Common myeloid progenitor, CD34-positive (primary cell): ENCODE measurements at places on chromosomes 3 and 15.

- H3K4me3 ChIP-seq = no peak overlapping the region
- no peaks in the 10 kb centered on the region for H3K27me3 ChIP-seq
- H3K27ac ChIP-seq = no peak overlapping the region
- no peaks in the 10 kb centered on the region for H3K4me1 ChIP-seq
- H3K36me3 ChIP-seq = peaks cover 20% of the 10 kb centered on the region
- no peak for DNase-seq
Measured at GRCh38 chr3:17014709-17015108, 130.0 kb downstream of the PLCL2 start.

DNA sequence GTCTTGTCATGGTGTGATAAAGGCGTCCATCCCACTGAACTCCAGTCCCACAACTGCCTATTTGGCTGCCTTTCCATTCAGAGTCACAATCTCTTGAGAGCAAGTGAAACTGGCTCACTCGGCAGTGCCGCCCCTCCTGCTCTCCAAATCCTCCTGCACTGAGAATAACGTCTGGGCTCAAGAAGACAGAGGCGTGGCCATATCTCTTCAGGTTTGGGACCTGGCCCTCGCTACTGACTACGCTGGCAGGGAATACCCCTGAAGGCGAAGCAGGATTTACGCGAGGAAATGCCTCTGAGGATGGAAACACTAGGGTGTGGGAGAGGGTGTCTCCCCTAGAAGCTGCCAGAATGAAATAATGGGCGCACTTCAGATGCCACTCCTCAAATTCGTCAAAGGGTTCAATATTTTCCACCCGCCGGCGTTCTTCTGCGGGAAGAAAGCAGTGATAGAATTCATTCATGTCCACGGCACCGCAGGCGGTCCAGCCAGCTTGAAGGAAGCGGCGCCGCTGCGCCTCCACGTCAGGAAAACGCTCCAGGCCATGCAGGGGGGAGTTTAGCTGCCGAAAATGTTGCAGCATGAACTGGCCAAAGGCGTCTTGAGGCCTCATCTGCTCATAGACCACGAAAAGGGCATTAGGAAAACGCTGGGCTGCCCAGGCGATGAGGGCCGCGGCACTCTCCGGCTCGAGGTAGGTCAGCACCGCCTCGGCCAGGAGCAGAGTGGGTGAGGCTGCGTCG, 985 bp downstream of the LCMT2 start:
- H3K27me3 ChIP-seq = no peaks in the 10 kb centered on the region
- peaks cover 26% of the 10 kb centered on the region for H3K4me1 ChIP-seq
- H3K4me3 ChIP-seq = peak overlapping the region; percentile 98
- H3K27ac ChIP-seq = peak overlapping the region; percentile 73
- H3K36me3 ChIP-seq = peaks cover 4% of the 10 kb centered on the region
- DNase-seq = no peak

- no peak overlapping the region for H3K27ac ChIP-seq
- no peaks in the 10 kb centered on the region for H3K36me3 ChIP-seq
- H3K4me3 ChIP-seq = no peak overlapping the region
- DNase-seq = no peak
- H3K4me1 ChIP-seq = no peaks in the 10 kb centered on the region
- no peaks in the 10 kb centered on the region for H3K27me3 ChIP-seq
Measured at GRCh38 chr3:99410789-99411311, 227.5 kb upstream of the COL8A1 start.

- no peaks in the 10 kb centered on the region for H3K36me3 ChIP-seq
- H3K4me3 ChIP-seq = no peak overlapping the region
- no peak for DNase-seq
- H3K4me1 ChIP-seq = no peaks in the 10 kb centered on the region
- peaks cover 57% of the 10 kb centered on the region for H3K27me3 ChIP-seq
- H3K27ac ChIP-seq = no peak overlapping the region
Measured at GRCh38 chr15:73353734-73354133, 15.0 kb downstream of the HCN4 start.

DNA sequence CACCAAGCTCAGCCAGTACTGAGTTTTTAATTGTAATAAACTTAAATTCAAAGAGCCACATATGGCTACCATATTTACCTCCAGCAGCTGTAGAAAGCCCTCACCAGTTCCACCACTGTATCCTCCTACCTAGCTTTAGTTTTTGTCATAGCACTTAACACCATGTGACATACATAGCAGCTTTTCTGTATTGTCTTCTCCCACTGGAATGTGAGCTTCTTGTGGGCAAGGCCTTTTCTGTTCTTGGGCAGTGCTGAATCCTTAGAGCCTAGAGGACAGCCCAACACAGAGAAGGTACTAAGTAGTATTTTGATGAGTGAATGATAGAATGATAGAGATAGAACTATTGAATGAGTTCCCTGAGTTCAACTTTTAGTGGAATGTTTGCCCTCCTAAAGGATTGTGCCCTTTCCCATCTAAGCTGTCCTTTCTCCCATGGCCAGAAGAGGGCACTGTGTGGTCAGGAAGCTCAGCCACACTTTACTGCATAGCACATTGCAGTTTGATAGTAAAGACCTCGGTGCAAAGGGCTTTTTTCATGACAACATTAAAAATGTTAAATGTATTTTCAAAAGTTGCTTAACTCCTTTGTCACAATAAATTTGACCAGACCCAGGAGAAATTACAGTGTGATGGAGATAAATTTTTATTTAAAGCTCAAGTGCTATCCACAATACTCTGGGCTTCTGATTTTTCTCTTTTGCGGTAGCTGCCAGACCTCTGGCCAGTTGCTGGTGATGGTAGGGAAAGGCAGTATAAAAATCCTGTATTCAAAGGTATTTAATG, 115.8 kb downstream of the GHSR start:
- no peak overlapping the region for H3K27ac ChIP-seq
- no peaks in the 10 kb centered on the region for H3K27me3 ChIP-seq
- DNase-seq = peak; percentile 59
- H3K36me3 ChIP-seq = peaks cover 72% of the 10 kb centered on the region
- no peak overlapping the region for H3K4me3 ChIP-seq
- H3K4me1 ChIP-seq = no peaks in the 10 kb centered on the region

DNA sequence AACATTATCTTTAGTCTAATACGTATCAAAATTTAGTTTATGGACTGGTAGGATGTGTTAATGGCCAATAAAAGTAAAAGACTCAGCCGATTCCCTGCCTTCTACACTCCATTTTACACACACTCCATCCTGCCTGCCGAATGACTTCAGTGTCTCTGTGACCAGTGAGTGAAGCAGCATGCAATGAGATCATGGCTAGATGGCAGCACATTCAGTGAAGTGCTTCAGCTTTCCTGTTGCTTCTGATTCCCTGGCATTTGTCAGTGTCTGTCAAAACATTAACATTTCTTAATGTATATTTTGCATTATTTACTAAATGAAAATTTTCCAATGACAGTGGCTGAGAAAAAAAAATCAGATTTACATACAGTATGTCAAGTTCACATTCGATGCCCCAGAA, 412.0 kb downstream of the FHIT start:
- no peak overlapping the region for H3K27ac ChIP-seq
- no peak overlapping the region for H3K4me3 ChIP-seq
- no peaks in the 10 kb centered on the region for H3K4me1 ChIP-seq
- DNase-seq = no peak
- H3K36me3 ChIP-seq = no peaks in the 10 kb centered on the region

GRCh38 chr15:69090197-69090948, 70.1 kb upstream of the GLCE start:
- no peaks in the 10 kb centered on the region for H3K27me3 ChIP-seq
- DNase-seq = no peak
- no peak overlapping the region for H3K4me3 ChIP-seq
- H3K27ac ChIP-seq = no peak overlapping the region

GRCh38 chr3:102528727-102529126, 93.9 kb downstream of the ZPLD1 start:
- H3K36me3 ChIP-seq = no peaks in the 10 kb centered on the region
- no peak for DNase-seq
- no peak overlapping the region for H3K4me3 ChIP-seq
- H3K27ac ChIP-seq = no peak overlapping the region
- no peaks in the 10 kb centered on the region for H3K4me1 ChIP-seq

DNA sequence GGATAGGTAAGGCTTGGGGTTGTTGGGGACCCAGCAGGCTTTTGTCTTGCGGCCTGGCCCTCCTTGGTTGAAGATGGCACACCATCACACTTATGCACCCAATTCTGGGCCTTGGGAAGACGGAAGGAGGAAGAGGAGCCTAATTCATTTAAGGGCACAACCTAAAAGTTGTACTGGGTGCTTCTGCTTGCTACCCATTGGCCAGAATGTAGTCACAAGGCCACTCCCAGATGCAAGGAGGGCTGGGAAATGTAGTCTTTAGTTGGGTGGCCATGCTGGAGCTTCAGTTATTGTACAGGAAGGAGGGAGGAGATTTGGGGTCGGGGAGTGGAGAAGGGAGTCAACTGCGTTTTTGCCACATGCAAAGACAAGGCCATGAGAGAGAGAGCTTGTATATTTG, 109.2 kb downstream of the TMEM266 start:
- H3K27me3 ChIP-seq = no peaks in the 10 kb centered on the region
- no peak overlapping the region for H3K27ac ChIP-seq
- no peaks in the 10 kb centered on the region for H3K36me3 ChIP-seq
- DNase-seq = peak; percentile 44
- no peaks in the 10 kb centered on the region for H3K4me1 ChIP-seq

GRCh38 chr3:165194511-165195240, 1.5 kb downstream of the SLITRK3 start:
- DNase-seq = peak; percentile 33
- H3K4me3 ChIP-seq = no peak overlapping the region
- peaks cover 17% of the 10 kb centered on the region for H3K4me1 ChIP-seq
- H3K27ac ChIP-seq = no peak overlapping the region
- no peaks in the 10 kb centered on the region for H3K36me3 ChIP-seq

GRCh38 chr3:40920041-40920440, 279.3 kb upstream of the CTNNB1 start:
- H3K27me3 ChIP-seq = no peaks in the 10 kb centered on the region
- no peak overlapping the region for H3K4me3 ChIP-seq
- no peak overlapping the region for H3K27ac ChIP-seq
- H3K36me3 ChIP-seq = no peaks in the 10 kb centered on the region
- DNase-seq = no peak

- no peak overlapping the region for H3K4me3 ChIP-seq
- no peaks in the 10 kb centered on the region for H3K4me1 ChIP-seq
- no peaks in the 10 kb centered on the region for H3K27me3 ChIP-seq
- peaks cover 2% of the 10 kb centered on the region for H3K36me3 ChIP-seq
- peak; percentile 14 for DNase-seq
- H3K27ac ChIP-seq = no peak overlapping the region
Measured at GRCh38 chr15:68175526-68175925, 29.6 kb downstream of the CALML4 start.

GRCh38 chr15:39936187-39936586, 2.3 kb downstream of the EIF2AK4 start:
- peaks cover 6% of the 10 kb centered on the region for H3K4me1 ChIP-seq
- no peak overlapping the region for H3K4me3 ChIP-seq
- no peak for DNase-seq
- H3K27me3 ChIP-seq = no peaks in the 10 kb centered on the region

GRCh38 chr15:78407608-78408354, 30.2 kb upstream of the IREB2 start:
- no peaks in the 10 kb centered on the region for H3K27me3 ChIP-seq
- DNase-seq = no peak
- H3K27ac ChIP-seq = no peak overlapping the region
- H3K36me3 ChIP-seq = no peaks in the 10 kb centered on the region
- H3K4me3 ChIP-seq = no peak overlapping the region

DNA sequence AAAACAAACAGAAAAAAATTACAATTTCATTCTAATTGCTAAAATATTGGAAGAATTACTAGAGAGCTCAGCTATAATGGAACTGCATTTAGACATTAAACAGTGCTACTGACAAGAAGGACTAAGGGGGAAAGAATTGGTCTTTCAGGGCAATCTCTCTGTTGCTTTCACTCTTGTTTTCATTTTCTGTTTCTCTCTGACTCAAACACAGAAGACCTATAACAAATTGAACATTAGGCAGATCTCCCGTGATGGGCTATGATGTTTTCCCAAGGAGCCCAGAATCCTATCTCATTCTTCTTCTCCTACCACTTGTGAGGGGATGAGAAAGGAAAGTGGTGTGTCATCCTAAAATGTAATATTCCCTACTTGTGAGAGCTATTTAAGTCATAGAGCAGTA, 358.0 kb upstream of the TGFBR2 start:
- no peak overlapping the region for H3K4me3 ChIP-seq
- no peak overlapping the region for H3K27ac ChIP-seq
- H3K36me3 ChIP-seq = no peaks in the 10 kb centered on the region
- DNase-seq = no peak
- H3K4me1 ChIP-seq = no peaks in the 10 kb centered on the region
- no peaks in the 10 kb centered on the region for H3K27me3 ChIP-seq

DNA sequence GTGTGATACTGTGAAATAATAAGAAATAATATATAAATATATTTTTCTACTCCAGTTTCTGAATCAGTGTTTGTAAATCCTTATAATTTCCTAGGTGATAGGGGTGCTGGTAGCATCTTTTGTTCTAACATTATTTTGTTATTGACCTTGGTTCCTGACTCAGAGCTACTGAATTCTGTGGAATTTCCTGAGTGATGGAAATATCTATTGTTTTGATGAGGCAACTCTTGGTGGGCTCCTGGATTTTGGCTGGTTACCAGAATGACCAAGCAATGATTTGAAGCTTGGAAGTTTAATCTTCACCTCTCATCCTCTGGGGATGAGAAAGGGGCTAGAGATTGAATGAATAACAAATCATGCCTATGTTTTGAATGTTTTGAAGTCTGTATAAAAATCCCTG, 377.3 kb downstream of the LPP start:
- H3K27ac ChIP-seq = no peak overlapping the region
- H3K27me3 ChIP-seq = no peaks in the 10 kb centered on the region
- H3K4me3 ChIP-seq = no peak overlapping the region
- no peaks in the 10 kb centered on the region for H3K36me3 ChIP-seq
- DNase-seq = no peak

DNA sequence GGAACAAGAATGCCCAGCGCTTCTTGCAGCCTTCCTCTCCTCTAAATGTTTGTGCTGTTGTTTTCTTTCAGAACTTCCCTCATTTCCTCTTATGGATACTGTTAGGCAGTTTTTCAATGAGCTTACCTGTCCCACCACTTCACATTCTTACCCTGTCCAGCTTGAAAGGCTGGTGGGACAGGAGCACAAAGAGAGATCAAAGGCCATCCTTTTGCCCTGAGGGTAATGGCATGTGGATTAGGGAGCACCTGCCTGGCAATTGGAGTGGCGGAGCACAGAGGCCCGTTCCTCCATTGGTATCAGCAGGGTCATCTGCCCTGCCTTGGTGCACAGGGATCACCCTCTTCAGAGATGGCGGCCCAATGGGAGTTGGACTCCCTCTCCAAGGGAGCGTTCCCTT, 170.1 kb upstream of the UBE3A start:
- no peak overlapping the region for H3K27ac ChIP-seq
- peaks cover 2% of the 10 kb centered on the region for H3K27me3 ChIP-seq
- no peaks in the 10 kb centered on the region for H3K4me1 ChIP-seq
- no peak for DNase-seq

GRCh38 chr3:186453531-186453930, 90.6 kb downstream of the CRYGS start:
- no peaks in the 10 kb centered on the region for H3K4me1 ChIP-seq
- no peak overlapping the region for H3K4me3 ChIP-seq
- no peak for DNase-seq
- H3K27me3 ChIP-seq = no peaks in the 10 kb centered on the region
